ENCODE measurements at places on chromosomes 16 and 17. TPM values are rescaled to one million over a fixed set of nuclear protein-coding genes. Genes with fewer than 3 reads are reported as not detected.
A peak's percentile ranks its signal among the peaks of the same experiment; 100 is the strongest.

DNA sequence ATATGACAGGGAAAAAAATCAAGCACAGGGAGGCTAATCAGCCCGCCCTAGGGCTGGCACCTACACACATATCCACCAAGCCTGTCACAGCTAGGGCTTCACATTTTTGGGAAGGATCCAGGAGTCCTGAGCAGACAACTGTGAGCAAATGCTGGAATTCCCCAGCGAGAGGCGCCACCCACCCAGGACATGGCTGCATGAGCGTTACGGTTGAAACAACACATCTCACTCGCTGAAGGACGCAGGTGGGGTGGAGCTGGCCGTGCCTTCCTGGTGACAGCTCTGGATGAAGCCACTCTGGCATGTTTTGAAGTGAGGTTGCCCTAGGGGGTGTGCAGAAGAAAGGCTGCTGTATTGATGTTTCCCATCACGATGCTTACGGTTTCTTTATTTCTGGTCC is 315.1 kb upstream of the EEF2KMT start:
- DNase-seq = no peak

GRCh38 chr17:38918129-38918913 is 7.1 kb upstream of the LASP1NB start:
- DNase-seq = no peak

GRCh38 chr16:2286550-2286949 is 18.6 kb upstream of the RNPS1 start:
- DNase-seq = no peak

GRCh38 chr17:15409721-15410250 is 57.6 kb downstream of the CDRT4 start:
- no peak for DNase-seq

GRCh38 chr17:82023447-82024241 is 539 bp downstream of the LRRC45 start:
- DNase-seq = no peak

DNA sequence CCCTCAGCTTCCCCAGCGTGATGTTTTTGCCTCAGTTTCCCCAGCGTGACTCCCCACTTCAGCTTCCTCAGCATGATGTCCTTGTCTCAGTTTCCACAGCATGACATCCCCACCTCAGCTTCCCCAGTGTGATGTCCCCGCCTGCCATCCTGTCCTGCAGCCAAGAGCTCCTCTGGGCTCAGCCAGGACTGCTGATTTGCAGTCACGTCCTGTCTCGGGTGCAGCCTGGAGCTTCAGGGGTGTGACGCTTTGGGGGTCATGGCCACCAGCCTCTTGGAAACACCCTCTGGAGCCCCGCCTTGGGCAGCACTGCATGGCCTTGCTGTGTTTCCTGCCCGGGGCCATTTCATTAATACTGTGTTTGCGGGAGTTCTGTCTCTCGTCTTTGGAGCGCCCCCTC is 16.5 kb upstream of the NUDT16L1 start:
- DNase-seq = peak; percentile 77

DNA sequence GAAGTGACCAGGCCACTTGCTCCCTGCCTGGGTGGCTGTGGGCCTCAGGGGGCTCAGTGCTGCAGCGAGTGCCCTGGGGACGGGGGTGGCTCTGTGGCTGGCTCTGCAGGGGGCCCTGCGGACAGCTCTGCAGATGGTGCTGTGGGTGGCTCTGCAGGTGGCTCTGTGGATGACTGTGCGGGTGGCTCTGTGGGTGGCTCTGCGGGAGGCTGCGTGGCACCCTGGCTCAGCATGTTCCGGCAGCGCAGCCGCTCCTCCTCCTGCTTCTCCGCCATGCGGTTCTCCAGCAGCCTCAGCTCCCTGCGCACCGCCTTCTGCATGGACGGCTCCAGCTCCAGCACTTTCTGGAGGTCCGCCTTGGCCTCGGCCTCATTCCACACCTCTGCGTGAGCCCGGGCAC is 9.5 kb downstream of the AIPL1 start:
- DNase-seq = no peak

- peak; percentile 78 for DNase-seq
Observed at GRCh38 chr16:58487566-58488351, 12.2 kb upstream of the NDRG4 start.

DNA sequence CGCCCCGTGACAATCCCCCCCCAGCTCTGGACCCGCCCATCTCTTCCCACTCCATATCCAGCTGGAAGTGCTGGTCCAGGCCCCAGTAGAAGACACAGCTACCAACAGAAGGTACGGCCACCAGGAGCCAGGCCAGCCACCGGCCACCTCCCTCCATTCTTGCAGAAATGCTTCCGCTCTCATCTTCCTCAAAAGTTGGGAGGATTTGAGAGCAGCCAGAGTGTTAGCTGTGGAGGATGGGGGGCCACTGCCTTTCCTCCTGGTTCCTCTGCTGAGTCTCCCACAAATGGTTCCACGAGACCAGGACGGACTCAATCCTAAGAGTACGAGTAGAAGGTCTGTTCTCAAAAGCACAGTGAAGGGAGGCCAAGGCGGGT is 78.3 kb downstream of the GAS7 start:
- no peak for DNase-seq

DNA sequence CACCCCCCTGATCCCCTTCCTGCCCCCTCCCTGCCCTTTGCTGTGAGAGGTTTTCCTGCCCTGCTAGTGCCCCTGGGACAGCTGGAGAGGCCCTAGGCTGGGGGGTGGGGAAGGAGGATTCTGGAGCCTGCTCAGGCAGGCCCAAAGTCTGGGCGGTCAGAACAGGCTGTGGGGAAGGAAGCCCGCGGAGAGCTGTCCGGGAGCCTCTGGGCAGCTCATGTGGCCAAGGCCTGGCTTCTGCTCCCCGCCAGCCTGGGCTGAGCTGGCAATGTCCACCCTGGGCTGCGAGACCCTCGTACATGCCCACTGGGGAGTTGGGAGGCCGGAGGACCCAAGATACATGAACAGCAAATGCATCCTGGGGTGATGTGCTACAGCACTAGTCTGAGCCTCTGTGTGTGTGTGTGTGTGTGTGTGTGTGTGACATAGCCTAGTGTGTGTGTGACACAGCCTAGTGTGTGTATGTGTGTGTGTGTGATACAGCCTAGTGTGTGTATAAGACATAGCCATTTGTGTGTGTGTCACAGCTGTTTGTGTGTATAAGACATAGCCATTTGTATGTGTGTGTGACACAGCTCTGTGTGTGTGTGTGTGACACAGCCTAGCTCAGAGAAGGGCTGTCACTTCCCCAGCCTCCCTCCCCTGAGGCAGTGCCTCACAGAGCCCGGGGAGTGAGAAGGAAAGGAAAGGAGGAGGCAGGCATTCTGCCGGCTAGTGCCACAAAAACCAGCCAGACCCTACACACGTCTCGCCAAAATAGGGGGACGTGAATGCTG is 201.4 kb upstream of the CIBAR2 start:
- no peak for DNase-seq

DNA sequence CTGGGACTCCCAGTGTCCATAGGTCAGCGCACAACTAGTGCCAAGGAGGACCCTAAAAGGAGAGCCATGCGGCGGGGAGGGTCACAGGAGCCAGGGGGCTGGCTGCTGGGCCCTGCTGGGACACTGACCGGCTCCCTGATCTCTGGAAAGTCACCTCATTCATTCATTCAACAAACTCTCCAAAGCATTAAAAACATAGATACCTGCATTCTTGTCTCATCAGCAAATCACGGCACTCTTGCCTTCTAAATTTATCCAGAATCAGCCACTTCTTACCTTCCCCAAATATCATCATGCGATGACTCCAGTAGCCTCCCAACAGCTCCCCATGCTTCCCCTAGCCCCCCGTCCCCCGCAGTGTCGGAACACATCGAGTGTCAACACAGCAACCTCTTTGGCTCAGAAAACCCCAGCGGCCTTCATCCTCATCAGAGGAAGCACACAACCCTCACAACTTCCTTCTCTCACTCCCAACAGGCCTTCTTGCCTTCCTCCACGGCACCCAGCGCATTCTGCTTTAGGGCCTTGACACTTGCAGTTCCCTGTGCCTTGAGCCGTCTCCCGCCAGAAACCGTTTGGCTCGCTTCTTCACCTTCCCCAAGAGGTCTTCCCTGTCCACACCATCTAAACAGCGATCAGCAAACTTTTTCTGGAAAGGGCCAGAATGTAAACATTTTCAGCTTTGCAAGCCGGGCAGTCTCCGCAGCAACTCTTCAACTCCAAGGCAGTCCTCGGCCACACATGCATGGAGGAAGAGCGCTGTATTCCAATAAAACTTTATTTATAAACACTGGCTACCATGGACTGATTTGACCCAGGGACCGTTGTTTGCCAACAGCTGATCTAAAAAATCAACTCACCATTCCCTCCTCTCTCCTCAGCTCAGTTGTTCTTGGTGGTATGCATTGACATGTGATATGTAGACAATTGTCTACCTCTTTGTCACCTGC is 119.5 kb upstream of the TNRC6C start:
- no peak for DNase-seq

DNA sequence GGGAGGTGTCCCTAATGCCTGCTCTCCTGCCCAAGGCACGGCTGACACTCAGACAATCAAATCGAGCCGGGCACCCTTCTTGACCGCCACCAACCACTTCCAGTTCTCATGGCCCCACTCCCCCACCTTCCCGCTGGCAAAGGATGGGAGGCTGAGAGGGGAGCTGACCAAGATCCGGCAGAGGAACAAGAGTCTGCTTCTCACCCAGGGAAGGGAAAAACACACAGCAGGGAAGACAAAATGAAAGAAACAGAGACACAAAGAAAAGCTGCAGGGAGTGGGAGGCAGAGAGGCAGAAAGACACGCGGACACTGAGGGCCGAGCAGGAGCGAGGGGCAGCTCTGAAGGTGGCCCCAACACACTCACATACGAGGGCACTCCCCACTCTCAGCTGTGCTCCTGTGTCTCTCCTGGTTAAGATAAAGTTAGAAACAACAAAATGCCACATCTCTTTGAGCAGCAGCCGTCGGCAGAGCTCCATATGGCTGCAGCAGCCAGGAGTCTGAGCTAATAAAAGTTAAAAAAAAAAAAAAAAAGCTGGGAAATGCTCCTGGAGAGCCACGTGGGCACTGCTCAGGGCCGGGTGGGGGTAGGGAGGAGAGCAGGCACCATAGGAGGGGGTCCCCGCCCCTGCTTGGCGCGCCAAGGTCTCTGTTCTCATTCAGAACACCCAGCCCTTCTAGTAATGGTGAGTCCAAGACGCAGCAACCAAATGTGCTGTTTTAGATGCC is 7.4 kb downstream of the LRRC75A start:
- no peak for DNase-seq

- DNase-seq = no peak
Observed at GRCh38 chr17:65183736-65184135, 46.6 kb downstream of the RGS9 start.

DNA sequence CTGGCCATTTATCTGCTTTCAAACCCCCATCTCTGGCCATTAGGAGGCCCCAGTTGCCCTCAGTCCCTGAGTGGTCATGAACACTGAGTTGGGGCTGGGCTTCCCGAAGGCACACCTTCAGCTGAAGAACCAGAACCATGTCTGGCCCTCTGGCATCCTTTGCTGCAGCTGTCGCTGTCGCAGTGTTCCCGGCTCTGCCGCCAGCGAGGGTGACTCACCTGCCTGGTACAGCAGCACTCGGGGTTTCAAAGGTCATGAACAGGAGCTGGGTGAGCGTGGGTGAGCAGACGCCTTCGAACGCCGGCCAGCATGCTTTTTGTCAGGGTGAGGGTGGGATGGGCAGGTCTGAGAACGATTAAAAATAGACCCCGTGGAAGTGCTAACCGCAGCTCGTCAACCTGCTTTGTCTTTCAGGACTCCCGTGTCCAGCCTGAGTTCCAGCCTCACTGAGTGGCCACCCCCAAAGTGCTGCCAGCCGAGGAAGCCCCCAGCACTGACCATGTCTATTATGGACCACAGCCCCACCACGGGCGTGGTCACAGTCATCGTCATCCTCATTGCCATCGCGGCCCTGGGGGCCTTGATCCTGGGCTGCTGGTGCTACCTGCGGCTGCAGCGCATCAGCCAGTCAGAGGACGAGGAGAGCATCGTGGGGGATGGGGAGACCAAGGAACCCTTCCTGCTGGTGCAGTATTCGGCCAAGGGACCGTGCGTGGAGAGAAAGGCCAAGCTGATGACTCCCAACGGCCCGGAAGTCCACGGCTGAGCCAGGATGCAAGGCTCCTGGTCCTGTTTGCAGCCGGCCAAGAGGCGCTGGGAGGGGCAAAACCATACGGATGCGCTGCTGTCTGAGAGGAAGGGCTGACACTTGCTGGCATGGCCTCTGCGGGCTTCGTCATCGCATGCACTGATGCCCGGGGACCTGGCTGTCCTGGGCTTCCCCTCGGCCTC is 7.6 kb downstream of the SNN start:
- DNase-seq = peak; percentile 79

DNA sequence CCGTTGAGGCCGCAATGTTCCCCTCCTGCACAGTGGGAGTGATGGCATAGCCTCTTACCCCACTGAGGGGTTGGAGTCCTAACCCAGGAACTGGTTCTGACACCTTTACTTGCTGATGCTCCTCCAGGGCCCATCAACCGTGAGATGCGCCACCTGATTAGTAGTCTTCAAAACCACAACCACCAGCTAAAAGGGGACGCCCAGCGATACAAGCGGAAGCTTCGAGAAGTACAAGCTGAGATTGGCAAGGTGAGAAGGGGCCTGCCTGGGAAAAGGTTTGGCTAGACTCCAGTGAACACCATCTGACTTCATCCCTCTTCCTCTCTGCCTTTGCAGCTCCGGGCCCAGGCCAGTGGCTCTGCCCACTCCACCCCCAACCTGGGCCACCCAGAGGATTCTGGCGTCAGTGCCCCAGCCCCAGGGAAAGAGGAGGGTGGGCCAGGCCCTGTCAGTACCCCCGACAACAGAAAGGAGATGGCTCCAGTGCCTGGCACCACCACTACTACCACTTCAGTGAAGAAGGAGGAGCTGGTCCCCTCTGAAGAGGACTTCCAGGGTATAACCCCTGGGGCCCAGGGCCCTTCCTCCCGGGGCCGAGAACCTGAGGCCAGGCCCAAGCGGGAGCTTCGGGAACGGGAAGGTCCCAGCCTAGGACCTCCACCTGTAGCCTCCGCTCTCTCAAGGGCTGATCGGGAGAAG is 5.8 kb downstream of the RNF40 start:
- DNase-seq = no peak

GRCh38 chr16:86510465-86511261 is at the start of gene FOXF1:
Gene FOXF1, plus strand, starts transcription at chr16:86510527. Its CDS starts 43 bp downstream, at chr16:86510570.
- no peak for DNase-seq

DNA sequence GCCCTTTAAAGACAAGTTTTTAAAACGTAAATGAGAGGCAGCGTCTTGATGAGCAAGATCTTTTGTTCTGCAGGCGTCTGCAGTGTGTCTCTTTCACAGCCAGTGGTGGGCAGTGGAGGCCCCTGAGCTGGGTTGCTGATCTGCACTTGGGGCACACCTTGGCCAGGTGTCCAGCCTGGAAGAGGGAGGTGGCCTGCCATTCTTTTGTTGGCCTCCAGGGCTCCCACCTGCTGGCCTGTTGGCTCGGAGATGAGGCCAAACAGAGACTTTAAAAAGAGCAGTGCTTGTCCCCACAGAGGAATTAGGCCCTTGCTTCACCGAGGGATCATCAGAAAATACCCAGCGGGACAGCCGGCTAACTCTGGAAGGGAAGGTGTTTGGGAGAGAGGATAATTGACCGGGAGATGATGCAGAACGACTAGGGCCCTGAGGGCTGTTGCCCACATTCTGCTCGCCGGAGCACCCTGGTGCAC is 145.9 kb upstream of the PLCG2 start:
- DNase-seq = no peak

NPIPB12 gene
- total RNA-seq = 44.2 TPM

HOXB13 gene
- total RNA-seq = 0.08 TPM
